ENCODE measurements at places on chromosomes 16 and 17. TPM values are rescaled to one million over a fixed set of nuclear protein-coding genes. Genes with fewer than 3 reads are reported as not detected.

The TBX2 gene
- 2.3 TPM for total RNA-seq

The OR1F1 gene
- not detected for total RNA-seq

The TMC5 gene
- not detected for total RNA-seq

The KLHL36 gene
- 76.5 TPM for total RNA-seq

The KRTAP4-6 gene
- not detected for total RNA-seq

The CD68 gene
- 43.4 TPM for total RNA-seq

The GABARAP gene
- total RNA-seq = 173 TPM

The MT1H gene
- not detected for total RNA-seq

The RAB40B gene
- 8.4 TPM for total RNA-seq

The NOMO2 gene
- total RNA-seq = 97.8 TPM

The NOG gene
- total RNA-seq = 8.3 TPM

The AOC3 gene
- not detected for total RNA-seq

The ABCC12 gene
- 0.16 TPM for total RNA-seq

The CCL1 gene
- not detected for total RNA-seq

The ABCC3 gene
- 24.8 TPM for total RNA-seq

The DPEP3 gene
- not detected for total RNA-seq

The CLEC10A gene
- not detected for total RNA-seq

The SLFN14 gene
- total RNA-seq = not detected

The C16orf96 gene
- total RNA-seq = 0.12 TPM

The PLLP gene
- total RNA-seq = under 0.01 TPM

The MMP15 gene
- 3.6 TPM for total RNA-seq

Data from hair follicle dermal papilla cell (primary cell).